ENCODE measurements at places on chromosomes 1 and 21. TPM values are rescaled to one million over a fixed set of nuclear protein-coding genes. Genes with fewer than 3 reads are reported as not detected.

ZBTB18 gene
- total RNA-seq = 9.3 TPM

AADACL3 gene
- total RNA-seq = not detected

OTUD3 gene
- total RNA-seq = 13.4 TPM

ATP1A4 gene
- not detected for total RNA-seq

C1orf185 gene
- not detected for total RNA-seq

SDCCAG8 gene
- 33.5 TPM for total RNA-seq

NIT1 gene
- total RNA-seq = 23.2 TPM

FLG2 gene
- not detected for total RNA-seq

GRCh38 chr1:3955196-3955772 is 55.2 kb upstream of the C1orf174 start:
- no peak for DNase-seq

GRCh38 chr1:162939035-162939434 is 78.1 kb upstream of the CCDC190 start:
- no peak for DNase-seq

DNA sequence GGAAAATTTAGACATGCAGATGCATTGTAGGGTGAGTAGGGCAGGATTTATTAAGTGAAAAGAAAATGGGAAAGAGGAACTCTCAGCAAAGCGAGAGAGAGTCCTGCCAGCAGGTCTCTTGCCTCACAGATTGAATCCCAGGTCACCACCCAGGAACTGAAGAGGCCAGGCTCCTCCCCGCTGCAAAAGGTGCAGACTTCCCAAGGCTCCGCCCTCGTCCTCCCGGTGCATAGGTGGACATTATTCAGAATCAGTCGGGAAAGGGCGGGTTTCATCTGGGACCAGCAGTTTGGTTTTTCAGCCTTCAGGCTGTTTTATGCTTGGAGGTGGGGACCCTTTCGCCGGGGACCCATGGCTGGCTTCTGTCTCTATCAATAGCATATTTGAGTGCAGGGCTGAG is 41.6 kb upstream of the APP start:
- DNase-seq = no peak

DNA sequence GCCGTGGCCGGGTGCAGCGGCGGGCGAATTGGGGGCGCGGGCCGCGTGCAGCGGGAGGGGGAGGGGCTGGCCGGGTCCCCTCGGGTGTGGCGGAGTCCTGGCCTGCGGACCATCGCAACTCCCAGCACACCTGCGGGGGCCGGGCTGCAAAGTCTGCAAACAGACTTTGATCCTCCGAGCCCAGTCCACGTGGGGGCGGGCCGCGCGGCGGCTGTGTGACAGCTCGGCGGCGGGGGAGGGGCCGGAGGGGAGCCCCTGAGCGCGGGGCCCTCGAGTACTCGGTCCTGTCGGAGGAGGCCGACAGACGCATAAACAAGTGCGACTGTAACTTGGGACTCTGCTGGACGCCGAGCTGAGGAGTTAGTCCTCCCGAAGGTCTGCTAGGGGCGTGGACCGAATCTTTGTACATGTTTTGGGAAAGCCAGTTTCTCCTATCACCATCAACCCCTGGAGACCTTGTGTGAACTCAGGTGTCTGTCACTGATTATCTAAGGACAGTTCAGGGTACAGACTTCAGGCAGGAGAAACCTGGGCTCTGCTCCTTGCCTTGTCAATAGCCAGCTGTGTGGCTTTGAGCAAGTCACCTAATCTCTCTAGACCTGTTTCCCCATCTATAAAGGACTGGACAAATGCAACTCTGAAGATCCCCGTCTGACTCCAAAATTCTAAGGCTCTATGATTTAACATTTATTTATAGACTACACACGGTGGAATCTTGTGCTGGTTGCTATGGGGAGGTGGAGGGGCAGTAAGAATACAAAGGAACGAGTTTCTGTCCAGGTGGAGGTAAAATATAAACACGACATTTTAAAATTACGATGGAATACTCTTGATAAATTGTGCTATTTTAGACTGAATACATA is 710 bp upstream of the SLC30A1 start:
- no peak for DNase-seq

DNA sequence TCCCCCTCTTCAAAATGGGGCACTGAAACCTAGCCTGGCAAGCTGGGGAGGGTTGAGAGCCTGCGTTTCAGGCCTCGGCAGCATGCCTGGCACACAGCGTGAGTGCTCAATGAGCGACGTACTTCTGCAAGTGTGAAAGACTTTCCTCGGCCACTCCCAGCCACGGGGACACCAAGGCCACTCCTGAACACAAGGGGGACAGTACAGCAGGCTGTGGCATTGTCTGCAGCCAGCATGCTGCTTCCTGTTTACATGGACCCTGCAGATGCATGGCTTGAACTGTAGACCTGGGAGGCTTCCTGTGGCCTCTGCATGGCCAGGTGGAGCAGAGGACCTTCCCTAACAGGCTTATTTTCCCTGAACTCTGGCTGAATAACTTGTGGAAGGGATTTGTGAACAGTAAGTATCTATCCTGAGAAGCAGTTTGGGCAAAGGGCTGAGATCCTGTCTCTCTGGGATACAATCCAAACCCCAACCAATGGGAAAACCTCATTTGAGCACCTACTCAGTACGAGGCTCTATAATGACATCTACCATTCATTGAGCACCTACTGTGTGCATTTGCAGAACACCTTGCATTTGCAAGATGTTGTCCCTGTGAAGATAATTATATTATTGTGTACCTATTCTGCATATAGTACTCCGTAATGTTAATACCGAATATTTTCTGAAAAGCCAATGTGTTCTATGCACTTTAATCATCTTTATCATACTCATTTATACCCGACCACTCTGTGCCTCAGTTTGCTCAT is 9.9 kb upstream of the HSPG2 start:
- no peak for DNase-seq

- DNase-seq = no peak
These were observed 33.7 kb downstream of the SPTA1 start for GRCh38 chr1:158652721-158653334.

DNA sequence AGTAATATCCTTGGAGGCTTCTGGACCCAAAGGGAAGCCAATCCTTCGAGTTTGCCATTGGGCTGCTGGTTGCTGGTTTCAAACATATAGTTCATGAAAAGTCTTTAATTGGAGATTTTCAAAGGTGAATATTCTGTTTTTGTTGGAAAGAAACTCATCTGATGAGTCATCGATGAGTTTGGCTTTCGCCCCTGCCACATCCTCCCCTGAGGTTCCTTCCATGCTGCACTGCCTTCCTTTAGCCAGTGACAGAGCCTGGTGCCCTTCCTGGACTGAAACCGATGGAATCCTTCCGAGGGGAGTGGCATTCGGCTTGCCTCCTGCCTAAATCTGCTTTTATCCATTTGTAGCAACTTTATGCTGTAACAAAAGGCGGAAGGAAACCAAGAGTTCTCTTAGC is 550.0 kb downstream of the KIF26B start:
- no peak for DNase-seq

DNA sequence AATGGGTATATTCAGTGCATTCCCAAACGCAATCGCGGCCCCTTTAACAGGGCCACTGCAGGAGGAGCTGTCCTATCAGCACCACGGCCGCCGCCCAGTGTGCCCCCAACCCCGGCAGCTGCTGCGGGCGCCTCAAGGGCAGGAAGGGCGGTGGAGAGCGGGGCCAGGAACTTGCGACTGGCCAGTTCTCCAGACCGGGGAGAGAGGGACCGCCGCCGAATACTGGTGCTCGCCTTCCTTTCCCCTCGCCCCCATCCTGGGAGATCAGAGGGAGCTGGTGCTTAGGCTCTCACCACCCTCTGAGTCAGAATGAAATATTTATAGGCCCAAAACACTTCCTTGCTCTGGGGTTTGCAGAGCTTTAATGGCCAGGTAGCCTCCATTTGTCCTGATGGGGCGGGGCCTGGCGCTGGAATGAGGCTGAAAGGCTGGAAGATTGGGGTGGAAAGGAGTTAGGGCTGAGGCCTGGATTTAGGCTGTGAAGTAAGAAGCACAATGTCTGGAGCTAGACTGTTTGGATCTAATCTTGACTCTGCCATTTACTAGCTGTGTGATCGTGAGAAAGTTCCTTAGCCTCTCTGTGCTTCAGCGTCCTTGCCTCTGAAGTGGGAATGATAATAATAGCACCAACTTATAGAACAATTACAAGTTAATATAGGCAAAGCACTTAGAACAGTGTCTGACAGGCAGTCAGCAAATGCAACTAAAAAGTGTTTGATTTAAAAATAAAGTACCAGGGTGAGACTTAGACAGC is 75.5 kb downstream of the NAV1 start:
- DNase-seq = peak; percentile 70

- DNase-seq = no peak
These were observed 725 bp downstream of the CR1L start for GRCh38 chr1:207645635-207646081.

DNA sequence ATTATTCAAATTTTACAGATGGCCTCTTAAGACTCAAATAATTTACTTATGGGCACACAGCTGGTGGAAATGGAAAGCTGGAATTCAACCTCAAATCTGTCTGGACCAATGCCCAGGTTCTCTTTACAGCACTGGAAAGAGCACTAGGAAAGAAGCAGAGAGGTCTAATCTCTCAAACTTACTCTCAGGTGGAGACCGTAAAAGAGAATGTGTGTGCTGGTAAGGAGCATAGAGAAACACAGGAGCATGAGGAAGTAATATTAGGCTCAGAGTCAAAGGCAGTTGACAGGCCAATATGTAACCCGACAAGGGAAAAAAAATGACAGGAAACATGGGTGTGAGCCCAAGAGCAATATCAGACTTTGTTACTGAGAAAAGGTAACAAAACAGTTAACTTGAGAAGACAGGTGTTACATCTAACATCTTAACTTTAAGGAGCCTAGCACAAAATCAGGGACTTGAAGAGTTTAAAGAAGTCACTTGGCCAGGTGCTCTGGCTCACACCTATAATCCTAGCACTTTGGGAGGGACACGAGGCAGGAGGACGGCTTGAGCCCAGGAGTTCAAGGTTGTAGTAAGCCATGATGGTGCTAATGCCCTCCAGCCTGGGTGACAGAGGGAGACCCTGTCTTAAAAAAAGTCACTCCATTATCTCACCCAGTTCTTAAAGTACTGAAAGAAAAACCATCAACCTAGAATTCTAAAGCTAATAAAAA is 20.7 kb downstream of the PPP1R15B start:
- peak; percentile 39 for DNase-seq

DNA sequence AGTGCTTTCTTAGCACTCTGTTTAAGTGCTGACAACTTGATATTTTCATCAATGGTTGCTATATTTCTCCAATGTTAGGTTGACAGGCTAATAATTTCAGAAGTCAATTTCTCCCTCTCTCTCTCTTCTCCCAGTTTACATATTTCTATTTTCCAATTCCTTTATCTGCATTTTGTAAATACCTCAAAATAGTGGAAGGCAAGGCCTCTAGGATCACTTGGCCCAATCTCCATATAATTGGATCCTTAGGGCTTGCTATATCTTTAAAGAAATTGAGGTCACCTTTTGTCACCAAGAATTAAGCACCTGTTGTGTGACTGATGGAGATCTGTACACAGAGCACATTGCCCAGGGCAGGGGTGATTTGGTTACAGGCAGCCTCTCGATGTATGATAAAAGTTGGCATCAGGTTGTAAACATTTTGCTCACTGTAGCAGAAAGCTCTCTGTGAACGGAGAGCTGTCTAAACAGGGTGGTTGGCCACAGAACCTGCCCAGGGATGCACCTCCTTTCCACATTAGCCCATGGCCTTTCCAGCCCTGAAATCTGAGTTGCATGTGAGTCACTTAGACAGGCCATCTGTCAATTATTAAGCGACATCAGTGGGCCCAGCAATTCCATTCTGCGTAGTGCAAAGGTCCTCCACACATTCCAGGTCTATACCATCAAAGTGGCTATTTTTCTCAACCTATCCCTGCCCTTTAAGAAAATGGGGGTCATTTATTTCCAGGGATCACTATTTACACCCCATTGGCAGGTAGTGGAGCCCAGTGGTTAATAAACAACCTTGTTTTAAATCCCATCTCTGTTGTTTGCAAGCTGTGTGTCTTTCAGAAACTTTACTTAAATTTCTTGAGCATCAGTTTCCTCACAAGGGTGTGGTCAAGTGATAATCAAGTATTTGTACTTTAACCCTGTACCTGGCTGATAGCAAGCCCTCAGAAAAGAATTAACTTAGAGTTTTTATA is 29.1 kb upstream of the IRF2BP2 start:
- no peak for DNase-seq

GRCh38 chr1:178037510-178038253 is 56.2 kb upstream of the RASAL2 start:
- peak; percentile 52 for DNase-seq

- no peak for DNase-seq
These were observed 15.4 kb downstream of the COL9A2 start for GRCh38 chr1:40301541-40302299.

- DNase-seq = peak; percentile 96
These were observed 1.2 kb downstream of the NIPAL3 start for GRCh38 chr1:24416666-24417391.

DNA sequence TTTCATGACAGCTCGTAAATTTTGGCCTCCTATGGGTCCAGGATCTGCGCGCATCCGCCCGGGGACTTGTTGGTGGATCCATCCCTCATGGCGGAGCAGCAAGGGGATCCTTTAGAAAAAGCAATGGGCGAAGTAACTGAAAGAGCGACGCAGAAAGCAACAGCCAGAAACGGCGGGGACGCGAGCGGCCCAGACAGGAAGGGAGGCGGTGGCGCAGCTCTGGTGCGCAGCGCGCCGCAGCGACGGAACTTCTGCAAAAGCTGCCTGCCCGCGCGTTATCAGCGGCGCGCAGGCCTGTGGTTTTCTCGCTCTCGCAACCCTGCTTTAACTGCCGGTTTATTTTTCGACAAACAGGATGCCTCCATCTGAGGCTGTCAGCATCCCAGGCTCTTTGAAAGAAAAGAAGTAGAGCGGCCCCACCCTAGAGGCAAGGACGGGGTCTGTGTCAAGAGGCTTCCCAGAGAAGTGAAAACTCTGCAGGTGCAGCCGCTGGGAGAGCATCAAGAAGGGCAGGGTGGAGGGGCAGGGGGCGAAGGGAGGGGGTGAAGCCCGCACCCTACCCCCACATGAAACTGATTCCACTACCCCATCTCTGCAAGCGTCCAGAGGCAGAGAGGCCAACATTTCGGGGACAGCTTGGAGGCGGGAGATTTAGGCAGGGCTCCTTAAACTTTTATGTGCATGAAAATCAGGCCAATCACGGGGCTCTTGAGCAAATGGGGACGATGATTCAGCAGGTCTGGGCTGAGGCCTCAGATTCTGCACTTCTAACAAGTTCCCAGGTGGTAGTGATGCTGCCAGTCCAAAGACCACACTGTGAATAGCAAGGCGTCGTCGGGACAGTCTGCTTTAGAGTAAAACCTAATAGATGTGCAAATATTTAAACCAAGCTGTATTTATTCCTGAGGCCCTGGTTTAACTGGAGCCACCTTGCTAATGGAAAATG is 22.2 kb downstream of the RUNX1 start:
- DNase-seq = peak; percentile 88

- DNase-seq = no peak
These were observed 104.4 kb downstream of the OMA1 start for GRCh38 chr1:58442114-58442513.

- no peak for DNase-seq
These were observed 43.4 kb downstream of the TARBP1 start for GRCh38 chr1:234435620-234436019.

DNA sequence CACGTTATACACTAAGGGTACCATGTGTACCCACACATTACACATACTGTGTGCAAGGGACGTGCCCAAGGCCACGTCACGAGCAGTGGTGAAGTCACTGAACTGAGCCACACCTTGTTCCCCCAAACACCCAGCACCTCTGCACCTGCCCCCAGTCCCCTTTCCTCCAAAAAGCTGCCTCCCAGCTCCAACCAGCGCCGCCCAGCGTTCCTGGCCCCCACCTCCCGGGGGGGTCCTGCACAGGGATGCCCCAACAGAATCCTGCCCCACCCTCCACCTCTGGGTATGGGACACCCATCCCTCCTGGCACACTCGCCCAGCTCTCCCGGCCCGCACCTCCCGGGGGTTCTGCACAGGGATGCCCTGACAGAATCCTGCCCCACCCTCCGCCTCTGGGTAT is 54.1 kb downstream of the CHD5 start:
- DNase-seq = no peak
